ENCODE measurements at places on chromosomes 6 and 20.

- H3K27me3 ChIP-seq = no peaks in the 10 kb centered on the region
- H3K36me3 ChIP-seq = no peaks in the 10 kb centered on the region
- H3K4me3 ChIP-seq = no peak overlapping the region
- H3K27ac ChIP-seq = no peak overlapping the region
- DNase-seq = no peak
- H3K4me1 ChIP-seq = no peaks in the 10 kb centered on the region
Measured at GRCh38 chr6:5506597-5506996, 245.3 kb downstream of the FARS2 start.

GRCh38 chr6:106630366-106630765 is 988 bp downstream of the QRSL1 start:
- no peak overlapping the region for H3K27ac ChIP-seq
- H3K4me3 ChIP-seq = no peak overlapping the region
- peak; percentile 4 for DNase-seq
- no peaks in the 10 kb centered on the region for H3K27me3 ChIP-seq

- H3K4me3 ChIP-seq = no peak overlapping the region
- H3K27me3 ChIP-seq = no peaks in the 10 kb centered on the region
- no peak for DNase-seq
- no peaks in the 10 kb centered on the region for H3K4me1 ChIP-seq
- no peaks in the 10 kb centered on the region for H3K36me3 ChIP-seq
- H3K27ac ChIP-seq = no peak overlapping the region
Measured at GRCh38 chr6:73538116-73538779, 17.4 kb upstream of the EEF1A1 start.

- DNase-seq = peak; percentile 59
- no peaks in the 10 kb centered on the region for H3K4me1 ChIP-seq
- H3K27me3 ChIP-seq = no peaks in the 10 kb centered on the region
- no peak overlapping the region for H3K4me3 ChIP-seq
- no peaks in the 10 kb centered on the region for H3K36me3 ChIP-seq
Measured at GRCh38 chr20:15618912-15619311, 954.3 kb downstream of the KIF16B start.

DNA sequence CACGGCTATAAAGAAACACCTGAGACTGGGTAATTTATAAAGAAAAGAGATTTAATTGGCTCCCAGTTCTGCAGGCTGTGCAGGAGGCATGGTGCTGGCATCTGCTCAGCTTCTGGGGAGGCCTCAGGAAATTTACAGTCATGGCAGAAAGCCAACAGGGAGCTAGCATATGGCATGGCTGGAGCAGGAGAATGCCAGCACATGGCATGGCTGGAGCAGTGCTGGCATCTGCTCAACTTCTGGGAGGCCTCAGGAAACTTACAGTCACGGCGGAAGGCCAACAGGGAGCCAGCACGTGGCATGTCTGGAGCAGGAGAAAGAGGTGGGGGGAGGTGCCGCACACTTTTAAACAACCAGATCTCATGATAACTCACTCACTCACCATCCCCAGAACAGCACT is 32.5 kb upstream of the DACT2 start:
- no peak overlapping the region for H3K4me3 ChIP-seq
- H3K4me1 ChIP-seq = no peaks in the 10 kb centered on the region
- no peaks in the 10 kb centered on the region for H3K36me3 ChIP-seq
- no peaks in the 10 kb centered on the region for H3K27me3 ChIP-seq

DNA sequence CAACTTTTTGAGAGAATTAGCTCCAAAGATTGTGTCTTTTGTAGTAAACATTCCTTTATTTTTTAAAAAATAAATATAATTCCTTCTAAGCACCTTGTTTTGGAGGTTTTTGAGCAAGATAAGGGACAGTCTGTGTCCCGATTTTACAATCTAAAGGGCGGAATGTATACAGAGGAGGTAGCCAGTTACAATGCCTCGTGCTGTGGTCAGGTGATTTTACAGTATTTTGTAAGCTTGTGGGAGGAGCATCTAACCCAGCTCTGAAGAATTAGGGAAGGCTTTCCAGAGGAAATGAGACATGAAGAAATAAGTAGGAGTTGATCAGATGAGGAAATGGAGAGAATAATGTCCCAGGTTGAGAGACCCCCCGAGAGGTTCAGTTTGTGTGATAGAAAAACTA is 1.3 kb downstream of the HINT3 start:
- H3K27me3 ChIP-seq = no peaks in the 10 kb centered on the region
- DNase-seq = no peak
- H3K27ac ChIP-seq = no peak overlapping the region
- no peak overlapping the region for H3K4me3 ChIP-seq
- H3K4me1 ChIP-seq = peaks cover 3% of the 10 kb centered on the region
- no peaks in the 10 kb centered on the region for H3K36me3 ChIP-seq

DNA sequence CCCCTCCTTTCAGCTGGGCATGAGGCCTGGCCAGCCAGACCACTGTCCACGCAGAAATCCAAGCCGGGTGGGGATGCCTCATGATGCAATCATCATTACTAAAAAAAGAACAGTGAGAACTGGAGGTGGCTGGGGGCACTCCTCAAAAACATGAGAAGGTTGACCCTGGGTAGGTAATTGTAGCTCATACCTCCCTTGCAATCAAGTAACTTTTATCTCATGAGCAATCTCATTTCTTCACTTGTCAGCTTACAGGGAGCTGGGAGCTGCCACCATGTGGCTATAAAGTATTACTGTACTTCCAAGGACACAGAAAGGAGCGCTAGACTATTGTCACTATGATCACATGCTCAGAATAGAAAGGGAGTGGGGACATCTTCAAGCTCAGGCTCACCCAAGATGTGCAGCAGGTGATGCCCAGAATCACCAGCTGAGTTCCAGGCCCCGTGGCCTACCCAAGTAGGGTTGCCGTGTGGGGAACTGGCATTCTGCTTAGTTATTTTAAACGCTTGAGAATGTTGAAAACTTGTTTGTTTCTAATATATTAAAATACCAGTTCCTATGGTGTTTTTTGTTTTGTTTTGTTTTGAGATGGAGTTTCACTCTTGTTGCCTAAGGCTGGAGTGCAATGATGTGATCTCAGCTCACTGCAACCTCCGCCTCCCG is 3.0 kb upstream of the CDH26 start:
- H3K4me3 ChIP-seq = no peak overlapping the region
- no peaks in the 10 kb centered on the region for H3K27me3 ChIP-seq
- no peaks in the 10 kb centered on the region for H3K36me3 ChIP-seq
- H3K27ac ChIP-seq = no peak overlapping the region
- DNase-seq = peak; percentile 70

GRCh38 chr20:63657937-63658748 is at the start of gene RTEL1:
TSS of gene RTEL1 (plus strand) at chr20:63658312. CDS start at chr20:63659403, 1,091 bp downstream.
- DNase-seq = peak; percentile 95
- peak within 1 kb of the TSS; percentile 98 for H3K4me3 ChIP-seq
- H3K27me3 ChIP-seq = no peaks in the 10 kb centered on the region
- H3K27ac ChIP-seq = no peak within 1 kb of the TSS
- peaks cover 5% of the 10 kb centered on the region for H3K4me1 ChIP-seq

- no peak overlapping the region for H3K27ac ChIP-seq
- H3K36me3 ChIP-seq = no peaks in the 10 kb centered on the region
- H3K4me3 ChIP-seq = no peak overlapping the region
- H3K4me1 ChIP-seq = no peaks in the 10 kb centered on the region
- DNase-seq = peak; percentile 17
Measured at GRCh38 chr6:5078121-5078669, 6.9 kb upstream of the PPP1R3G start.

- H3K36me3 ChIP-seq = no peaks in the 10 kb centered on the region
- peak; percentile 23 for DNase-seq
- no peaks in the 10 kb centered on the region for H3K4me1 ChIP-seq
- H3K27ac ChIP-seq = no peak overlapping the region
- peaks cover 10% of the 10 kb centered on the region for H3K27me3 ChIP-seq
Measured at GRCh38 chr20:41367393-41367695, 726 bp upstream of the EMILIN3 start.

- H3K4me3 ChIP-seq = no peak overlapping the region
- no peaks in the 10 kb centered on the region for H3K27me3 ChIP-seq
- no peaks in the 10 kb centered on the region for H3K4me1 ChIP-seq
- no peak overlapping the region for H3K27ac ChIP-seq
- DNase-seq = no peak
Measured at GRCh38 chr6:169880516-169880915, 129.1 kb downstream of the ERMARD start.

- DNase-seq = no peak
- H3K4me1 ChIP-seq = no peaks in the 10 kb centered on the region
- H3K4me3 ChIP-seq = no peak overlapping the region
- H3K27me3 ChIP-seq = no peaks in the 10 kb centered on the region
Measured at GRCh38 chr6:11944111-11944510, 68.0 kb upstream of the HIVEP1 start.

DNA sequence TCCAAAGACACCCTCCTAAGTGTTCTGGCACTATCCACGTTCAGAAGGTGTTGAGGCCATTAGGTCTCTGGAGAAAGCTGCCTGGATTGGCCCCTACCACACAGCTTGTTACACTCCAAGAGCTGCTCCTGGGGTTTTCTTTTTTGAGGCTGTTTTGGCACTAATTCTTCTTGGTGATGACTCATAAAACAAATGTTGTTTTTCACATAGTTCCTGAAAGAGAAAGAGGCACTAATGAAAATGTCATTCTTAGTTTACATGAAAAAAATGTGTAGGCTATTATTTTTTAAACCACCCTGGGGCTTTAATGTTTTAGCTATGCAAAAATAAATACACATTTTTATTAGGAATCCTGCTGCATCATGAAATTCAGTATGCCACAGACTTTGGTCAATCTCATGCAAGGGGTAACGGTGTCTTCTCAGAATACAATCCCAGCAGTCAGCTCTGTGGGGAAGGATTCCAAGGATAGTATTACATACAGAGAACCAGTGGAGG is 38.1 kb downstream of the TBPL1 start:
- no peaks in the 10 kb centered on the region for H3K27me3 ChIP-seq
- H3K4me3 ChIP-seq = no peak overlapping the region
- H3K27ac ChIP-seq = no peak overlapping the region
- peak; percentile 39 for DNase-seq
- H3K4me1 ChIP-seq = no peaks in the 10 kb centered on the region

DNA sequence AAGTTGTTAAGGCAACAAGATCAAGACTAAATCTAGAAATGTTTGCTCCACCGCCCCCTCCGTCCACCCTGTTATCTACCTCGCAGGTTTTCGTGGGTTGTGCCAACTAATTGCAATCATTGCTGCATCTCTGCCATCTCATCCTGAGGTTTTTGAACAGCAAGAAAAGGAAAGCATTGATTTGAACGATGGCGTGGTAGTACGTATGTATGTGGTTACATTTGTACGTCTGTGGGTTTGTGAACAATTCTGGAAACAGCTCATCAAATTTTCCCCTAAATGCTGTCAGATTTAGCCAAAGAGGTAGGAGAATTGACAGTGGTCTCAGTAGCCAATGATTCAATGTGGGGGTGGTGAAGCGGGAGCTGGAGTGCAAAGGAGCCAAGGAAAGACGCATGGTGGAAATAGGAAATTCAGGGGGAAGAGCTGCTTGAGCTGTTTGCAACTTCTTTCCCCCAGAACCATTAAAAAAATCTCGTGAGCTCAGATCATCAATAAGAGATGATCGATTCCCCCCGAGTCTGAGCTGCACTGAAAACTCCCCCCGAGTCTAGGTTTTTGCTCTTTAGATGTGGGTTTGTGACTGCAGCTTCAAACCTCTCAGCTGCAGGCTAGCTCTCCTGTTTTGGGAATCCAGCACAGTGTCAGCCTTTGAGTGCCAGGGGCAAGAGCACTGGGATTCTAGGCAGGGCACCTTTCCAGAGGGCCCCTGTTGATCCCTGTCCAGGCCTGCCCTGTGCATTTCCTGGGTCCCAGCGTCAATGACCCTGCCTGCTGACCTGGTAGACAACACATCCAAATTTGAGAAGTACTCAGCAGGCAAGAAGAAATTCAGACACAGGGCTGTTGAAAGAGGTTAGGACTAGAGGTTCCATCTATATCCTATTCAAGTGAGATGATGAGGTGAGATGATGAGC is 72.6 kb upstream of the LY86 start:
- no peak for DNase-seq
- no peaks in the 10 kb centered on the region for H3K36me3 ChIP-seq
- H3K27me3 ChIP-seq = no peaks in the 10 kb centered on the region
- H3K4me3 ChIP-seq = no peak overlapping the region

DNA sequence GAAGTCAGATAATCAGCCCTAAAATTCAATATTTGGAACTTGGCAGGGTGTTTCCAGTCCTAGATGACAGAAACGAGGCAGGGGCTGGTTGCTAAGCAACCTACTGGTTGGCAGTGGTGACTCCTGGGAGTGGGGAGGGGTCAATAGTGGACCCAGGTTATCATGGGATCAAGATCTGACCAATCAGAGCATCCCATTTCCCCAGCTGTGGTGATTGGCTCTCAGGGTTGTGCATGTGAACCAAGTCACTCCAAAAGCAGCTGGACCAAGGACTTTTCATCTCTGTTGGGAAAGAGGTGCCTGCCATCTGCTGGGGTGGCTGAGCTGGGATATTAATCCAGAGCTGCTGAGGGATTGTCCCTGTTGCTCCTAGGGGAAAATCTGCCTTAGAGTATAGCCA is 253.4 kb downstream of the PREX1 start:
- no peaks in the 10 kb centered on the region for H3K36me3 ChIP-seq
- H3K27me3 ChIP-seq = no peaks in the 10 kb centered on the region
- peak; percentile 84 for DNase-seq

GRCh38 chr6:52876056-52876787 is 33.3 kb downstream of the GSTA3 start:
- no peaks in the 10 kb centered on the region for H3K36me3 ChIP-seq
- no peak overlapping the region for H3K27ac ChIP-seq
- no peaks in the 10 kb centered on the region for H3K27me3 ChIP-seq

DNA sequence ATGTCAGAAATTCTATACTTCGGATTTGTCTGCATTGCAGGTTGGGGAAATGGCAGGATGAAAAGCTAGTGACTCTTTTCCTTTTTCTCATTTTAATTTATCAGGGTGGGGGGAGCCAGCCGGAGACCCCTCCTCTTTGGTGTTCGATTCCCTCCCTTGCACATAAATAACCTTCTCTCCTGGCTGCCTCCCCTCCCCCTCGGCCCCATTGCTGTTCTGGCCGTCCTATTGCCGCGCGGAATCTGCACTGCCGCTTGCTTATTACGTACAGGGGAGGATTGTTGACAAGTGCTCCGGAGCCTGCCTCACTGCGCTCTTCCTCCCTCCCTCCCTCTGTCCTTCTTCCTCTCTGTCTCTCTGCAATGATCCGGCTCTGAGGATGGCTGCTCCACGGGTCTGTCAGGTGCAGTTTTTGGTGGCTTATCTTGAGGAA is 154.7 kb downstream of the JARID2 start:
- H3K27me3 ChIP-seq = no peaks in the 10 kb centered on the region
- H3K36me3 ChIP-seq = no peaks in the 10 kb centered on the region
- H3K4me1 ChIP-seq = peaks cover 36% of the 10 kb centered on the region
- no peak overlapping the region for H3K4me3 ChIP-seq

DNA sequence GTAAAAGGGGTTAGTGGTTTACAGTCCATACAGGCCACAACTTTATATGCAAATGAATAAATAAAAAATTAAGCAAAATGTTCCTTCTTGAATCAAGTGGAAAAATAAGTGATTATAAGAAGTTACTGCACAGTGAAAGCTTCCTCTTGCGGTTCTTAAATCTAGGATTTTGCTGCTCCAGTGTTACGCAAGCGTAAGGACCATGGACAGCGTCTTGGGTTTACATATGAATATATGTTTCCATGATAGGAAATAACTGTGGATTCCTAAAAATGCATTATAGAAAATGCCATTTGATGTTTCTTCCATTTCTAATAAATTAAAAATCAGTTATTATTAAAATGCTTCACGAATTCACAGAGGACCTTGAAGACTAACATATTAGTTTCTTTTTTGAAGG is 176.6 kb upstream of the POU3F2 start:
- H3K27me3 ChIP-seq = no peaks in the 10 kb centered on the region
- H3K36me3 ChIP-seq = no peaks in the 10 kb centered on the region
- peak; percentile 49 for DNase-seq
- H3K27ac ChIP-seq = no peak overlapping the region

- H3K4me1 ChIP-seq = no peaks in the 10 kb centered on the region
- no peak overlapping the region for H3K4me3 ChIP-seq
- no peak for DNase-seq
Measured at GRCh38 chr6:5869261-5869660, 137.5 kb downstream of the NRN1 start.
